HL-60 (cell line): ENCODE measurements at places on chromosomes 7 and 10.
A peak's percentile ranks its signal among the peaks of the same experiment; 100 is the strongest.

GRCh38 chr7:135684136-135684535 lies 21.8 kb downstream of the STMP1 start:
- DNase-seq = no peak

DNA sequence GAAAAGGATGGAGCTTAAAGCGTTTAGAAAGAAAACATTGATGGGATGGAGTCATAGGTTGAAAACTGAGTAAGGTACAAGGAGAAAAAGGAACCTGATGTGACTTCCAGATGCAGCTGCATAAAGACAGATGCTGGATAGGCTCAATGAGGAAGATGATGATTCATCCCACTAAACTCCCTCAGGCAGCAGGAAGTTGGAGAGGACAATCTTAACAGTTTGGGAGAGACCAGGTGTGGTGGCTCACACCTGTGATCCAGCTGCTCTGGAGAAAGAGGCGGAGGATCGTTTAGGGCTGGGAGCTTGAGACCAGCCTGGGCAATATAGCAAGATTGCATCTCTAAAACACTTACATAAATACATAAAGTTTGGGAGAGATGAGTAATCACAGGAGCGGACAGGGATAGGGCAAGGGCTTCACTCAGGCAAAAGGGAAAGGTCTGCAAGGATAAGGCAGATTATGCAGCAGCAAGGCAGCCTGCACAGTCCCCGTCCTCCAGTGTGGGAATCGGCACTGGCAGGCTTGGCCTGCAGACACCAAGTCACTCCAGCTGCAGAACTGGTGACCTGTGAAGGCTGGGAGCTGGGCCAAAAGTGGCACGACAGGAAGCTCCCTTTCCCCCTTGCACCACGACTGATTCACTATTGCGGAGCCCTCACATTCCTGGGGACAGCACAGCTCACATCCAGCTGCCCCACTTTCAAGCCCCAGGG lies 438.5 kb downstream of the GRID1 start:
- DNase-seq = no peak

GRCh38 chr10:129323879-129324278 lies 143.2 kb upstream of the MGMT start:
- DNase-seq = no peak

GRCh38 chr10:123151737-123152135 lies 2.5 kb upstream of the BUB3 start:
- DNase-seq = no peak

DNA sequence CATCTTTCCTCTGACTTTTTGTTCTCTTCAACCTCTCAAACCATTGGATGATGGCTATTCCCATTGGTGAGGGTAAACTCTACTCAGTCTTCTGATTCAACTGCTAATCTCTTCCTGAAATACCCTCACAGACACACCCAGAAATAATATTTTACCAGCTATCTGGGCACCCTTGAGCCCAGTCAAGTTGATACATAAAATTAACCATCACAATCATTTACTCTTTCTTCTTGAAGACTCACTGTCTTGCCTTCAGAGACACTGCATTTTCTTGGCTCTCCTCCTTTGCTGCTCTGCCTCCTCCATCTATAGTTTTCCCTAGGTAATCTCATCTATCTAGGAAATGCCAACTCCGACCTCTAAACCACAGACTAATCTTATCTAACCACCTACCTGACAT lies 12.6 kb upstream of the PRRT4 start:
- no peak for DNase-seq

GRCh38 chr7:23295401-23295697 lies 3.8 kb upstream of the MALSU1 start:
- DNase-seq = no peak

GRCh38 chr7:135939261-135939812 lies 37.8 kb downstream of the MTPN start:
- no peak for DNase-seq

GRCh38 chr7:130461272-130461671 lies 20.5 kb upstream of the CEP41 start:
- DNase-seq = no peak

- no peak for DNase-seq
Observed at GRCh38 chr7:82539969-82540368, 96.4 kb upstream of the CACNA2D1 start.

- DNase-seq = no peak
Observed at GRCh38 chr10:123413353-123413752, 252.8 kb upstream of the GPR26 start.

GRCh38 chr10:93703066-93703465 lies 674 bp upstream of the FRA10AC1 start:
- DNase-seq = no peak

DNA sequence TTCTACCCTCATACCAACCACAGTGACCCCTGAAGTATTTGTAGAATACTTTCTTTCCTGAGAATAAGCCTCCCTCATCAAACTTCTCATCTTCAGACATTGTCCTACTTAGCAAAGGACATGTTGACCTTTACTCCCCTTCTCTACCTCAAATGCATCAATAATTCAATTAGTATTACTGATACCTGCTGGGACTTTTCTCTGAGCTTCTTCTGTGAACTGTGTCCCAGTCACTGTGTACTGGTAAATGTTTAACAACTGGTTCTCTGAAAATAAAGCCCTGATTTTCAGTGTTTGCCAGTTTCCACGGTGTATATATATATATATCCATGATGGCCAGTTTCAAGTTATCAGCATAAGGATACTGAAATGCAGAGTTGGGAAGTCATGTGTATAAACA lies 12.2 kb downstream of the PANK1 start:
- no peak for DNase-seq

- DNase-seq = no peak
Observed at GRCh38 chr7:124550036-124550435, 215.6 kb downstream of the GPR37 start.

DNA sequence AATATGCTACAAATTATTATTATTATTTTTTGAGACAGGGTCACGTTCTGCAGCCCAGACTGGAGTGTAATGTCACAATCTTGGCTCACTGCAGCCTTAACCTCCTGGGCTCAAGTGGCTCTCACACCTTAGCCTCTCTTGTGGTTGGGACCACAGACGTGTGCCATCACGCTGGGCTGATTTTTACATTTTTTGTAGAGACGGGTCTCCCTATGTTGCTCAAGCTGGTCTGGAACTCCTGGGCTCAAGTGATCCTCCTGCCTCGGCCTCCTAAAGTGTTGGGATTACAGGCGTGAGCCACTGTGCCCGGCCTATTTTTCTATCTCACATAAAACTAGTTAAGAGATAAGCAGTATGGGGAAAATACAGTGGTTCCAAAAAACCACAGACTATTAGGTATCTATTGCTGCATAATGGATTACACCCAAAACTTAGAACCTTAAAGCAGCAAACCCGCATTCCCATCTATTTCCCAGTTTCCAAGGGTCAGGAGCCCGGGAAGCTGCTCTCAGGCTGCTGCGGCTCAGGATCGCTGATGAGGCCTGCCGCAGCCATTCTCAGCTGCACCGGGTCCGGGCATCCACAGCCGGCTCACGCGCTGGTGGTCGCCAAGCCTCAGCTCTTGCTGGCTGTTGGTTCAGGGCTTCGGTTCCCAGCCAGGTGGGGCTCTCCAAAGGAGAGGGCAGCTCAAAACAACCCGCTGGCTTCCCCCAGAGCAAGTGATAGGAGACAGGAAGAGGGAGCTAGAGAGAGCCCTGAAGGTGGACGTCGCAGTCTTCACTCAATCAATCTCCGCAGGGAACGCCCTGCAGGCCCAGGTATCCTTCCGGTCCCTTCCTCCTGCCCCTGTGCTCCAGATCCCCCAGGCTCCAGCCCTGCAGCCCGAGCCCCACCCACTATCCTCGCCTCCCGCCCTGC lies 128.2 kb downstream of the UBE2H start:
- DNase-seq = no peak

DNA sequence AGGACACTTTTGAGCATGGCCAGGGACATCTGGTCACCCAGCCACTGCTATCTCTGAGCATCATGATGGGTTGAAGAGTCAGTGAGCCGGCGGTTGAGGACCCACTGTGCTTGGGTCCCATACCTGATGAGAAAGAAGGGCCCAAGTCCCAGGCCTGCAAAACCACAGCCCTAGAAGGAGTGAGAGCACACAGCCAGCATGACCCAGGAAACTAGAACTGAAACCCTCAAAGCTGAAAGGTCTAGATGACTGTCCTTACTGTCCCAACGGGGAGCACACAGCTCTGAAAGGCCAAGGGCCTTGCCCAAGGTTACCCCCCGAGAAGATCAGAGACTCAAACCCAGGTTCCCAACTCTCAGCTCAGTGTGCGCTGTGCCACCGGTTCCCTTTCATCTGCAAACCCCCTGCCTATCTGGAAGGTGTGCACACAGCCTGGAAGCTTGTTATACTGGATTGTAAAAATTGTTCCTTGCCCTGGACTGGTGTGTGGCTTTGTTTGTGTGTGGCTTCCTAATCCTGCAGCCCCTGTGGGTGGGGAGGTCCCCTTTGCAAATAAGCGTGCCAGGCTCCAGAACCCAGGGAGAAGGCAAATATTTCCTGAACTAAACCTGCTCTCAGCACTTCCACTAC lies 22.6 kb upstream of the PSAP start:
- DNase-seq = no peak

DNA sequence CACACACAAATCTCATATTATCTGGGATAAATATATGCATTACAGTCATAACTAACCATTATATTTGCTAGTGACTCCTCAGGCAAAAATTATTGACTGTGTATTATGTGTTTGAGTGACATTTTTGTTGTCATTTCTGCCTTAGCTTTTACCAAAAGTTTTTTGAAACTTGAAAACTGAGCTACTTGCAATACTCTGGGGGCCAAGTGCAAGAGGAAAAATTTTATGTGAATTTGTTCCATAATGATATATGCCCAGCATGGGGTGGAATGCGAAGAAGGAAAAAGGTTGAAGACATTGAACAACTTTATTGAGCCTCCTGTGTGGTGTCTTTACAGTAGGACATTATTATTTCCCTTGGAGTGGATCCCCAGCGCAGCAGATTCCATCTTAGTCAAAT lies 176.8 kb upstream of the FERD3L start:
- no peak for DNase-seq

DNA sequence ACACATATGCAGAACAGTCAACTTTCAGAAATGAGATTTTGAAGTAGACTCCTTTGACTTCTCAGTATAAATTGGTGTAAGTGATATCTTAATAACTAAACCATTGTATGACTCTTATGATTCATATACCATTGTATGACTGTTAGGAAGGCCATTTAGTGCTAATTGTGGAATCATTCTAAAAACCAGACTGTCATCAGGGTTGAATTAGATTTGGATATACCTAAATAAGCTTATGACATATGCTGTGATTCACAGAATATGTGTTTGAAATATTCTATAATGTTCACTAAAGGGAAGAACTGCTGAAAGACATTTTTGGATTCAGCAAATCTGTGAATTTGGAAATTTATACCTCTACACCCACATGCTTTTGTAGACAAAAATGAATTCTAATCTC lies 438.1 kb downstream of the MDFIC start:
- DNase-seq = no peak

- DNase-seq = no peak
Observed at GRCh38 chr7:151644554-151644953, 124.9 kb upstream of the RHEB start.

DNA sequence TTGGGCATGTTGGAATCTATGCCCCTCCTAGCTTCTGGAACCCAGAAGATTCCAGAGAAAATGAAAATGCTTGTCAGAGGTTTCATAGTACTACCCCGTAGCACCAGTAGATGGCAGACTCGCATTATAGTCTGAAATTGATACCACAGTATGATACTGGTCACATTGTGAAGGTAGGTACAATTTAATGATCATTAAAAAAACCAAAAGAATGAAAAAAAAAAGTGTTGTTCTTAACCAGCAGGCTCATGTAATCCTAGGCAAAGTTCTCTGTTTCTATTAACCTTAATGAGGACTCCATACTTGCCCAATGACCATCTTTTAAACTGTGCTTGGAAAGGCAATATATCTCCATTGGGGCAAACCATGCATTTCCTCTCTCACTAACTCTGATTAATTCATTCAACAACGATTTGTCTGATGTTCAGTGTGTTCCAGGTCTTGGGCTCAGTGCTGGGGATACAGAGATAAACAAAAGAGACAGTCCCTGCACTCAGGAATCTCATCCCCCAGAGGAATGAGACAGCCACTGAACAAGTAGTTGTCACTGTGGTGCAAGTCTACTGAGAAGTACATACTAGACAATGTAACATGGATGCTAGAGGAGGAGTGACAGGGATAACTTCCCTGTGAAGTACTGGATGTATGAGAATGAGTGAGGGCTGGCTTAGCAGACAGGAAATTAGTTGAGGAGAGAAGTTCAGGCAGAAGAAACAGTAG lies 223.5 kb upstream of the PHYHIPL start:
- DNase-seq = peak; percentile 1

DNA sequence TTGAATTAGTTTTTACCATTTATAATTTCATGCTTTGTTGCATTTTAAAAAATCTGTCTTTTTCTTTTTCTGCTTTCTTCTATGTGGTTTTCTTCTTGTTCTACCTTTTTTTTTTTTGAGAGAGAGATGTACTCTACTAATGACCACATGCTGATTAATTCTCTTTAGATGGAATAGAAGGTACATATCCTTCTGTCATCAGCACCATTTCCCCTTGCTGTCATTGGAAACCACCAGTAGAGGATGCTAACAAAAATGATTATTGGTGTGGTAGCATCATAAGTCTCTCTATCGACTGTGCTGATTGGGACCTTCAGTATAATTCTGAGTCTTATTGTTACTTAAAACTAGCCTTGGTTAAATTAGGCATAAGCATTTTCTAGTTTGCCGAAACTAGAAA lies 3.6 kb downstream of the ZEB1 start:
- peak; percentile 24 for DNase-seq

DNA sequence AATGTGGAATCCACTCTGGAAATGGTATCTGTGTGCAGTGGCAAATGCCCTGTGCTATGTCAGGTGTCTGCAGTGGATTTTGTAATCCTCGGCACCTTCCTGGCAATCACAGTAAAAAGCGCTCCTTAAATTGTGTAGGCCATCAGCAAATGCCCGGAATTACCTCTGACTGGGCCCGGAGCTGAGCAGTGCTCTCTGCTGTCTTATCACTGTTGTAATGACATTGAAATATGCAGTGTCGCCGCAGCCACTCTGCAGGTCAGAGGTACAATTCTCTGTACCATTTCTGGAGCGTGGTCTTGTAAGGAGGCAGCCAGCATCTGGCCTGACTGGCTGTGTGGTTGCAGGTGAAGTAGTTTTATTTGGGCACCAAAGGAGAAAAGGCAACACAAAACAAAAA lies 416.4 kb upstream of the MKI67 start:
- DNase-seq = no peak

DNA sequence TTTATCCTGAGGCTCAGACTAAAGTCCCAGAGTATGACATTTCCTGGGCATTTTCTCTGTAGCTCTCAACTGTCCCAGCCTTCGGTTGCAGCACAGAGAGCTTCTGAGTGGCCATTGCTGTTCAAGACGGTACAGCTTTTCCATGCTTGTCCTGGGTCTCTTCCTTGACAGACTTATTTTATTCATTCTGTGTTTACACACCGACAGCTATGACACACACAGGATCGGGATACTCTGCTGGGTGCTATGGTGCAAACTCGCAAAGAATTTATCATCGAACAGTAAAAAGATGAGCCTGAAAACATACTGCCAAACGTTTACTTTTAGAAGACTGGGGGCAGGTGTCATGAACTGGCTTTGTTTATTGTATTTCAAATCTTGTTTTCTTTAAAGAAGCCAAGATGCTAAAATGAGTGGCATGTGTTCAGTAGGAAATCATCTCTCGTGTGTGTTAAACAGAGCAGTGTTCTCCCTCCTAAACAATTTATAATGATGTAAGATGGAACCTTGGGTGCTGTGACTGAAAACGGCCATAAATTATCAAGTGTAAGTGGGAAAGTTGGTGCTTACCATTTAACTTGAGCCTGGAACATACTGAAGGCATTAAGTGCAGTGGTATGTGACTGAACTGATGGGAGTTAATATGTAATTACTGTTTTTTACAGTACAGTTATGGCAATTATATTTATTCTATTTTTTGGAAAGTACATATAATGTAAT lies 120.8 kb downstream of the CELF2 start:
- DNase-seq = no peak
